ENCODE measurements at places on chromosomes 6 and 20.

- DNase-seq: no peak
Measured at GRCh38 chr6:101443315-101443714, 49.8 kb downstream of the GRIK2 start.

- no peak for DNase-seq
Measured at GRCh38 chr20:56865055-56865454, 235.9 kb downstream of the TFAP2C start.

DNA sequence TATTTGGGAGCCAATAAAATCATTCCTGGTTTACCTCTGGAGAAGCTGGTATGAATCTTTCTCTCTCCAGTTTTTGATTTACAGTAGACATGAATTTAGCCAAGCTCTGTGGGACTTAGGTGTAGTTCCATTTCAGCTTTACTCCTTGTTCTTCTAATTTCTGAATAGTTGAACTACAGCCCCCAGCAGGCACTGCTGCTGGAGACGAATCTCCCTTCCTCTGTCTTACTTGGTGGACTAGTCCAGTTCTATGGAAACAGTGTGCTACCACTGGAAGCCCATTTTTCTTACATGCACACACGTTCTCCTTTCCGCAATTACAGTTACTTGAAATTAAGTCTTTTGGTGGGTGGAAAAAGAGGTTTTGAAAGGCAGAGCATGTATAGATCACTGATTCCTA lies 42.3 kb downstream of the RALGAPB start:
- no peak for DNase-seq

DNA sequence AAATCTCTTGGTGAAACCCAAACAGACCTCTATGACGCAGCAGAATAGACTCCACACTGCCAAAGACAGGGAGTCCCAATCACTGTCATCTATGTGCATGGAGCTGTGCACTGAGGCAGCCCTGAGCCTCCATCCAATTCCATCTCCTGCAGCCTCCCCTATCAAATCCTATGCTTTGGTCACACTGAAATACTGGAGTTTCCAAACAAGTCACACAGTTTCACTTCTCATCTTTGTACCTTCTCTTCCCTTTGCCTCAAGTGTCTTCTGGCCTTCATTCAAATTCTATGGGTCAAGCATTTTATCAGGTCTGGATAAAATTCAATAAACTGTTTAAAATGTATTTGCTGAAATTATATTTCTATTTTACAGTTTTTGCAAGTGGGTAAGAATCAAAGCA lies 38.5 kb downstream of the FBXL4 start:
- DNase-seq: no peak

GRCh38 chr20:33074675-33075074 lies 4.8 kb upstream of the BPIFB4 start:
- no peak for DNase-seq

- DNase-seq: no peak
Measured at GRCh38 chr6:83470001-83470400, 39.1 kb upstream of the ME1 start.

DNA sequence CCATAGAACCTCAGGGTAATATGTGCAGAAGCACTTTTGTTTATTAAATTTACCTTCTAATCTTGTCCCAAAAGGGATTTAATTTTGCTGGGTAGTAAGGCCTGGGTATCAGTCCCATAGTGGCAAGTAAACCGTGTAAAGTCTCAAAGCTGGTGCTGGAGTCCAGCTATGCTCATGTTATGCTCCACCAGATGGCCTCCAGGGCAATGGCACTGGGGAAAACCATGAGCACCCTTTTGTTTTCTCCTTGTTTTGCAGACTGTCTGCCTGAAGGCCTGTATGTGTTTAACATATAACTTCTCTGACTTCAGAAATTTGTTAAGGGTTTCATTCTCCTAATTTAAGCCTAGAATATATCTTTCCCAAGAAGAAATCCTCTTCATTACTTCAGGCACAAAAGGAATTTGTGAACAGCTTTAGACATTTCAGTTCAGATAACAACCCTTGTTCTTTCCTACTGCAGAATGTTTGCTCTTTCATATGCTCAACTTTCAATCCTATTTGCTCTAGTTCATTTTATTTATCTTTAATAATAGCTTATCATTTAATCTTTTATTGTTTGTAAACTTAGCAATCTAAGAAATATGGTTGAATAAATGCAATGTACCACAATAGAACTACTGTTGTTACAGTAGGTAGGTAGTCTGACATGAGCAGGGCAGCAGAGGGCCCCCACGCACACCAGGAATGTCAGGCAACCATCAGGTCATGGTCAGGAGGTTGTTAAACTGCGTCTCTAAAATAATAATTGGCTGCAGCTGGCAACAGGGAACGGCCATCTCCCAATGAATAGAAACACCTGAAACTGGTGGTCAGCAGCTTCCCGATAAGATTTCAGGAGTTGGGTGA lies 162.8 kb downstream of the TENT5A start:
- no peak for DNase-seq

- no peak for DNase-seq
Measured at GRCh38 chr6:167933290-167933689, 64.2 kb upstream of the KIF25 start.

- DNase-seq: no peak
Measured at GRCh38 chr20:40431611-40432010, 257.4 kb downstream of the MAFB start.

- DNase-seq: no peak
Measured at GRCh38 chr6:110490110-110490509, 13.7 kb upstream of the SLC22A16 start.

- no peak for DNase-seq
Measured at GRCh38 chr6:84224251-84224650, 3.2 kb downstream of the CEP162 start.

DNA sequence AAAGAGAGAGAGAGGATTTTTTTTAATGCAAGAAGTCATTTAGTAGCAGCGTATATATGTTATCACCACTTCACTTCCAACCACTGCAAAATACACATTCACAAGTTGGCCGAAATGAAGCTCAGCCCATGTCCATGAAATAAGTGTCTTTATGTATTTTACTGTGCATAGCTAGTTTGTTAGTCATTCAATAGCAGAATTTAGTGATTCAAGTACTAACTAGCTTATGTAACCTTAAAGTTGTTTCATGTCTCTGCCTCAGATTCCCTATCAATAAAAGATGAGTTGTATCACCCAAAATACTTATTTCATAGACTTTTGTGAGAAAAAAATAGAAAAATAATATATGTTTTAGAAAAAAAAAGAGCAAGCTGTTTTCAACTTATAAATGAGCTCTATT lies 153.7 kb upstream of the PRDM1 start:
- DNase-seq: no peak

DNA sequence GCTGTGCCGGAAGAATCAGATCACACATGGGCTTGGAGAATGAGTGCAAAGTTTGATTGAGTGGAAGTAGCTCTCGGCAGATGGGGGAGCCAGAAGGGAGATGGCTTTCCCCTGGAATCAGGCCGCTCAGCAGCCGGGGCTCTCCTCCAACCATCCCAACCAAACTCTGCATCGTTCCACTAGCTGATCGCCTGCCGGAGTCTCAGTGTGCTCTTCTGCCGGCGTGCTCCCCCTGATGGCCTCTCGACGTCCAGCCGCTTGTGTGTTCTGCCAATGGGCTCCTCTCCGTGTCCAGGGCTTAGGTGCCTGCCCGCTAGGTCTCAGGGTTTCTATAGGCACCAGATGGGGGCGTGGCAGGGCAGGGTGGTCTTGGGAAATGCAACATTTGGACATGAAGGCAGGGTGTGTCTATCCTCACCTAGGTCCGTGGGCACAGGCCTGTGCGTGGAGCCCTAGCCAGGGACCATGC lies 4.9 kb upstream of the BIRC7 start:
- DNase-seq: no peak

DNA sequence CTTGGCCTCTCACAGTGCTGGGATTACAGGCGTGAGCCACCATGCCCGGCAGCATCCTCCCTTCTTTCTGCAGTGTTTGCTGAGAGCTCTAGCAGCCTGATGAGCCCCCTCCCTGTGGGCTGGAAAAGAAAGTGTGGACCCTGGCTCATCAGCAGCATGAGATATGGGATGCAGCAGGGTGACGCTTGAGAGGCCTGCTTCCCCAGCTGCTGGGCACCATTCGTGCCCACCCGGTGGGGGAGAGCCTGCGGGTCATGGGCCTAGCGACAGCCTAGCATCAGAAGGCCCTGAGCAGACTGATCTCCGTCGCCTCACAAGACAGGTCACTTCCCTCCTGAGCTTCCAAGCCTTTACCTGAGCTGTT lies 16.0 kb upstream of the CCDC167 start:
- DNase-seq: no peak

- DNase-seq: no peak
Measured at GRCh38 chr6:16227048-16227562, 11.3 kb upstream of the GMPR start.

DNA sequence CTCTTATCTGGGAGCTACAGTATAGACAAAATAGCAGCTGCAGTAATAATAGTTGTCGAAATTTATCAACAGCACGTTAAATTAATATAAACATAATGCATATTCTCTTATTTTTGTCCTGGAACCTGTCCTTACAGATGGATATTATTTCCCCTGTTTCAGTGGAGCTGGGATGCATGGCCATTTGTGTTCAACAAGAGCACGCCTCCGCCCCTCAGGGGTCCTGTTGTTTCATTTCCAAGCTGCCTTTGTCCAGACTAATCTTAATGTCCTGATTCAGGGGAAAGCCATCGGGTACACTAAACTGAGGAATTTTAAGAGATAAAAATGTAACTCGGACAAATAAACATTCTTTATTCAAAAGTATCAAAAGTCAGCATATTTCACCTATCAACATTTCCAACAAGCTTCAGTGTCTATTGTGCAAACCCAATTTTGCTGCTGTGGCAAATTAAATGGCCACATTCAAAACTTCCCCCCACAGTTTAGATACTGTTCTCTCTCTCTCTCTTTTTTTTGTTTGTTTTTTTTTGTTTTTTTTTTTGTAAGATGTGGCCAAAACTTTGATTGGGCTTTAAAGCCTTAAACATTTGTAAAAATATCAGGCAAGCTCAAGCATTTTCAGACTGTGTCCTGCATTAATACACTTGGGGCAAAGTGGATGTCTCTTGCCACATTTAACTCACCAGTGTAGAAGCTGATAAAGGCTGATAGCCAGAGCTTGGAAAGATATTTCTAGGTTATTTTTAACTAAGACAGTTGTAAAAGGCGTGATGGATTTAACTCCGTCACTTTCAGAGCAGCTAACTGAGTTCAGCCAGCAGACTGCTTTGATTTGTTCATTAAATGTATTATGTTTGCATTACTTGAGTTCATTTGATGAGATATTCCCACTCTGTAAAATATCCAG lies 112.5 kb upstream of the QKI start:
- DNase-seq: no peak

- DNase-seq: no peak
Measured at GRCh38 chr6:3135668-3136291, 17.3 kb downstream of the BPHL start.

DNA sequence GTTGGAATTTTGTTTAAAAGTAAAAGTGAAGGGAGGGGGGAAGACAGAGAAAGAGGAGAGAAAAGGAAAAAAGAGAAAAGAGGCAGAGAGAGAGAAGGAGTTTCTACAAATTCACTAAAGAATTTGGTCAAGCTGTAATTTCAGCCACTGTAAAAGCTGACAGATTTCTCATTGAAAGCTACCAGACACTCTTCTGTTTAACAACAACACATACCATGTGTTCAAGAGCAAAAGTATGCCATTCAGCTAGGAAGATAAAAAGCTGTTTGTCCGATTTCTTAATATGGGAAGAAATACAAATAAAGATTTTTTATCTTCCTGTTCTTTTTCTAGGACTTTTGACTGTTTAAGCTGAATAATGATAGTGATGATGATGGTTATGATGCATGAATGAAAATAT lies 204.8 kb upstream of the RSPO3 start:
- no peak for DNase-seq

DNA sequence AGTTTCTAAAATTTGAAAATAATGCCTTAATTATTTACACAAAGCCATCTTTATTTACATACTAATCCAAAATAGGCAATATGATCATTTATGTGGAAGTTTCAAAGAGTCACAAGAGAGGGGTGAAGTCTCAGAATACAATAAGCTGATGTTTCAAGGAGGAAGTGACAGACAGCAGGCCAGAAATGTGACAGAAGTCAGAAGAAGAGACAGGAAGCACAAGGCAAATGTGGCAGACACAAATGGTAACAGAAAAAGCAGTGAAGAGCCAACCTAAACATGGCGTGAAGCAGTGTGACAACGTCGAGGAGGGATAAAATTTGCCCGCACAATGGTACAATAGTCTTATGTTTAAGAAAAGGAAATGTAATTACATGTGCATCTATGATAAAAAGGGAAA lies 59.8 kb downstream of the SHPRH start:
- no peak for DNase-seq

GRCh38 chr20:39009348-39009747 lies 47.2 kb downstream of the DHX35 start:
- DNase-seq: no peak

DNA sequence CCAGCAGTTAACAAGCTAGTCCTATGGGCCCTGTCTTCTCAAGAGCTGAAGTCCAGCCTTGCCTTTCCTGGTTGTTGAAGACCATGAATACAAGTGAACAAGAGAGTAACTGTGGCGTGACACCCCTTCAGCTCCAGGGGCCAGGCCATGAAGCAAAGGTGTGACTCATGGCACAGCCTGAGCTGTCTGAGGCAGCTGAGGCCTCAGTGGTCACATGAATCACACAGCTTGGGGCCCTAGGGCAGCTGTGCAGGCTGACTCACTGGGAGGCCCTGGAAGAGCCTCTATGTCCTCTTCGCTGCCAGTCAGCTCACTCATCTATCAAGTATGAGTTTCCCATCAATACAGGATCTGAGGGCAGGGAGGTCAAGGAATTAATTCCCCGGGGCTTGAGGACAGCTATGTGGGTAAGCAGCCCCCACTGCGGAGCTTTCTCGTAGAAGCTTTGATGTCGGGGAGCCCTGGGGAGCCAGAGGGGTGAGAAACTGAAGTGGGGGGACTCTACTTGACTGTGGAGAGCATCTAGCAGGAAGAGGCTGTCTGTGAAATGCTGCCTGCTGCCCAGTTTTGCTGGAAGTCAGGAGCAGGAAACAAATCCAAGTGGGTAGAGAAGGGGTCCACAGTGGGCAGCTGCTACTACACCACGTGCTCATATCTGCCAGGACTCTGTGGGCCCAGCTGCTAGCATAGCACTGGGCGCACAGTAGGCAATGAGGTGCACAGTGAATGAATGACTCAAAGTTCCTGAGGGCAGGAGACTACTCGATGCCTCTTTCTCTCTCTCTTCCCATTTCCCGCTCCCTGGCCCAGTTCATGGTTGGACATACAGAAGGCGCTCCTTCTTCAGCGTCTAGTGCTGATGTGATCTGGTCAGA lies 13.7 kb upstream of the FAM83C start:
- no peak for DNase-seq

DNA sequence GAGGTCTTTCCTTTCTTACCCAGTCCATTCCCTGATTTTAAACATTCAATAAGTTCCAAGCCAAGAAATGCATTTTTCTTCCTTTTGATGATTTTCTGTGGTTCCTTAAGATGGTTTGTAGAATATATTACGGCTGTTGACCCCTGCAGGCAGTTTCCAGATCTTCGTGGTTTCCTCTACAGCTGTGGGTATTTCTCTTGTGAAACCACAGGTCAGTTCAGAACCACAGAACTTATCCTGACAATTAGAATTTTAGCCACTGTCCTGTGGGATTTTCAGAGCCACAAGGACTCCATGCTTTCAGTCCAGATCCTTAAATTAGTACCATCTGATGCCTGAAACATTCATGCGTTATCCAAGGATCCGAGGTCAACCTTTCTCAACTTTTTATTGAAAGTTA lies 29.7 kb upstream of the EXOC2 start:
- no peak for DNase-seq

- no peak for DNase-seq
Measured at GRCh38 chr6:154363821-154364220, 7.2 kb upstream of the IPCEF1 start.
